ENCODE measurements at places on chromosomes 3 and 15.

- DNase-seq, result no peak
- no peak overlapping the region for H3K4me3 ChIP-seq
- H3K27me3 ChIP-seq, result peaks cover 2% of the 10 kb centered on the region
These were observed 87.2 kb downstream of the HMG20A start for GRCh38 chr15:77507911-77508310.

DNA sequence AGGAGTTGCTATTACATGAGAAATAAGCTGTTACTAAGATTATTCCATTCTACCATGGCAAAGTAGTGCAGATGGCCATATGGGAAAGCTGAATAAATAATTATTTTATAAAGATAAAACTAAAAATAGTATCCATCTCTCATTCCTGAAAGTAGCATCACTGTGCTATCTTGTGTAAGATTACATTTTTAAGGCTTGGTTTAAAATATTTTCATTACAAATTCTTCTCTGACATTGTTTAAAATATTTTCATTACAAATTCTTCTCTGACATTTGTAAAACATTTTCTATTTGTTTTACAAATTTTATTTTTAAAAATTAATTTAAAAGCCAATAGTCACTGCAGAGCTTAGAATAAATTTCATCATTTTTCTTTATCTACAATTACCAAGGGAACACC lies 665.5 kb upstream of the NAALADL2 start:
- H3K27me3 ChIP-seq, result no peaks in the 10 kb centered on the region
- no peaks in the 10 kb centered on the region for H3K36me3 ChIP-seq
- H3K27ac ChIP-seq, result no peak overlapping the region
- H3K4me1 ChIP-seq, result no peaks in the 10 kb centered on the region
- no peak for DNase-seq

DNA sequence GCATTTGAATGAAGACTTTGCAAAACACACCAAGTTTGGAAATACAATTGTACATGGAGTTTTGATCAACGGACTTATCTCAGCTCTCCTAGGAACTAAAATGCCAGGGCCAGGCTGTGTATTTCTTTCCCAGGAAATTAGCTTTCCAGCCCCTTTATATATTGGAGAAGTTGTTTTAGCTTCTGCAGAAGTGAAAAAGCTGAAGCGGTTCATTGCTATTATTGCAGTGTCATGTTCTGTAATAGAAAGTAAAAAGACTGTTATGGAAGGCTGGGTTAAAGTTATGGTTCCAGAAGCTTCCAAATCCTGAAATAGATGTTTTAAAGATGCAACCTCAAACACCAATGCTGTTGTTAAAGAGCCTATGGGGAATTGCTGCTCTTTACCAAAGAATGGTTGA lies 11.5 kb downstream of the HTD2 start:
- H3K4me3 ChIP-seq, result no peak overlapping the region
- no peak overlapping the region for H3K27ac ChIP-seq
- peaks cover 6% of the 10 kb centered on the region for H3K36me3 ChIP-seq

DNA sequence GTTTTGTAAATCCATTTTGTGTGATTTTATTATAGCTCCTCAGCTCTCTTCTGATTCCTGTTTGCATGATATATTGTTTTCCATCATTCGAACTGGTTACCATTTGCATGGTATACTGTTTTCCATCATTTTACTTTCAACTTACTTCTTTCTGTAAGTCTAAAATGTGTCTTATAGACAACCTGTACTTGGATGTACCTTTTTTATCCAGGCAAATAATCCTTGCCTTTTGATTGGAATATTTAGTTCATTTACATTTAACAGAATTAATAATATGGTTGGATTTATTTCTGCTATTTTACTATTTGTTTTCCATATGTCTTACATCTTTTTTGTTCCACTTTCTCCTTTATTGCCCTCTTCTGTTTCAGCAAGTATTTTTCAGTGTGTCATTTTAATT lies 62.8 kb downstream of the CHD2 start:
- peaks cover 8% of the 10 kb centered on the region for H3K36me3 ChIP-seq
- no peak for DNase-seq
- H3K4me1 ChIP-seq, result no peaks in the 10 kb centered on the region
- no peak overlapping the region for H3K4me3 ChIP-seq
